ENCODE measurements at places on chromosomes 7 and 10.

- no peak for DNase-seq
Observed at GRCh38 chr10:124403548-124403947, 15.2 kb downstream of the OAT start.

- no peak for DNase-seq
Observed at GRCh38 chr10:37436357-37436756, 311.0 kb downstream of the ANKRD30A start.

GRCh38 chr10:30442019-30442606 is 8.1 kb downstream of the MAP3K8 start:
- no peak for DNase-seq

DNA sequence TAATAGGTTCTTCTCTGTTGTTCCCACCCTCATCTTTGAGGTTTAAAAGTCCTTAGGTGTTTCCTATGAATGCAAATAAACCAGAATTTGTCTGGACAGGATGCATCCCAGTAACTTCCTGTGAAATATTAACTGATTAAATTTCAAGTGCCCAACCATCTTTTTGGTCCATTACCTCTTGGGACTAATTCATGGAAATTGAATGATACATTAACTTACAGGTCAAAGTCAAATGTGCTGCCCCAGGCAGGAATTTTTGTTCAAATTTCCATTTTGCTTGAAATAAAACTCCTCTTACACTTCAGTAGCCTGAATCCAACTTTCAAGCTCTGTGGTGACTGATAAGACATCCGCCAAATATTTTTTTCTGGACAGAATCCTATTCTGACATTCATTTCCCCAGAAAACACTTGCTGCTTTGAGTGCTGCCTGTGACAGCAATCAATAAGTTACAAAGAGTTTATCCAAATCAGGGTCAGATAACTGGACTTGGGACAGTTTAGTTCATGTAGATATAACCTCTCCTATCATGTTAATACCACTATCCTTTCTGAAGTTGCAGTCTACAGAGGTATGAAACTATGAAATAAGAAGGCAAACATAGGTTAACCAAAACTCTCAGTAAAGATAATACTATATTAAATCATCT is 383.5 kb downstream of the POM121L12 start:
- DNase-seq = no peak

- DNase-seq = no peak
Observed at GRCh38 chr7:73669858-73670385, 2.3 kb downstream of the VPS37D start.

DNA sequence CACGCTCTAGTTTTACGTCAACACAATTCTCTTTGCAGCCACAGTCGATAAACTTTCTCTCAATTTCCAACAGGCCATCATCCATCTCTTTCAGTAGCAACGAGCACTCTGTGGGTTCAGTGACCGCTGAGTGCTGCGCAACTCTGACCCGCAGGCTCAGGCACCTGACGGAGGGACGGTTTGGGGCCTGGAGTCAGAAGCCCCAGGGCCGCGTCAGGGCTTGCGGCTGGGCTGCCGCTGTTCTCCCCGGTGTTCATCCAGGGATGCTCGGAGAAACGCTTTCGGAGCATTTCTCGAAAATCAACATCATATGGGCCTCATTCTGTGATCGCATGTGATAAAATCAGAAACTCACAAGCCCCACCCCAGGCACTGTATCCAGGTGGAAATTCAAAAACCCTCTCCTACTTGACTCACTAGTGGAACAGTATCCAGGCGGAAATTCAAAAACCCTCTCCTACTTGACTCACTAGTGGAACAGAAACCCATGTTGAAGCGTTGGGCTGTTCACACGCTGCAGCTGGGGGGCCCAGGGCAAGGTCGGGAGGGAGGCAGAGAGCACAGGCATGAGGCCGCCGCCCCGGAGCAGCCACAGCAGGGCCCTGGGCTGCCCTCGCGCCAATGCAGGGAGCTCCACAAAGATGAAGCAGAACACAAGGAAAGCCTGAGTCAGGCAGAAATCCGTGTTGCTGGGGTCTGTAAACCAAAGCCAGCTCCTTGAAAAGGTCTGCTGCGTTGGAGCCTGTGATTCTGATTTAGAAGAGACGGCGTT is 73.3 kb upstream of the NKX6-2 start:
- no peak for DNase-seq

- DNase-seq = no peak
Observed at GRCh38 chr7:1231214-1232102, 1.2 kb upstream of the UNCX start.

DNA sequence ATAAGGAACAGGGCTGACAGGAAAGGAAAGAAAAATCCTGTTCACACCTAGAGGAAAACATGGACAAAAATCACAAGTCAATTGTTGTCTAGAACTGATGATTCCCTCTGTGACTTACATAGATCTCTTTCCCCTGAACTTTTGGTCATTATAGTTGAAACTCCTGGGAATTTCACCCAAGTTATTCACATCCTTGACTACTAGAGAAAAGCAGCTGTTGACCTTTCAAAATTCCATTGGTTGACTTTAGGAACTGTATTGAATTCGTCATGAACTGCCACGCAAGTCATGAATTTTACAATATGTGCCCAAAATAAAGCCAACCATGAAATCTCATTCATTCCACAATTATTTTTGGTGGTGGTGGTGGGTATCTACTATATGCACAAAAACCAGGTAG is 104.3 kb downstream of the UBE2H start:
- no peak for DNase-seq

GRCh38 chr7:1611708-1612241 is 41.9 kb upstream of the PSMG3 start:
- no peak for DNase-seq

- no peak for DNase-seq
Observed at GRCh38 chr7:50849991-50850390, 67.3 kb upstream of the GRB10 start.

DNA sequence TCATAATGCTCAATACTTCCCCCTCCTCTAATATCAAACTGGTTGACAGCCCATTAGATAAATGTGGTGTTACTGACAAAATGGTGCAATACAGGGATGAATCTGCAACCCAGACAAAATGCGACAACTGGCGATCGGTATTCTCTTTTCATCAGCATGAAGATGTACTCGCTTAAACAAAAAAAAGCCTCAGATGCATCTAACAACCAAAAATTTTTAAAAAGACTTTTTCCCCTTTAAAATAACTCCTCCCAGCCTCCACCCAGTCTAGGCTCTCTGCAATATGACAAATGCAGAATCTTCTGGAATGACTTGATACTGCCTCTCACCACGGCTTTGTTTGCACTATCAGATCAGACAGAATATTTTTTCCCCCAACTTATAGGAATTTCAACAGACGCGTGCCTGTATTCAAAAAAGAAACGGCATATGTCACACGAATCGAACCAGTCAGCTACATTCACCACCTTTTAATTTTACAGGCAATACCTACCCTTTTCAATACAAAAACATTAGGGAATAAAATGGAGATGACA is 1.2 kb downstream of the YWHAG start:
- no peak for DNase-seq

- DNase-seq = no peak
Observed at GRCh38 chr7:156376317-156376716, 264.3 kb upstream of the RNF32 start.

GRCh38 chr7:24914465-24914859 is 65.5 kb downstream of the OSBPL3 start:
- no peak for DNase-seq

- no peak for DNase-seq
Observed at GRCh38 chr10:82498976-82499375, 624.0 kb downstream of the NRG3 start.

DNA sequence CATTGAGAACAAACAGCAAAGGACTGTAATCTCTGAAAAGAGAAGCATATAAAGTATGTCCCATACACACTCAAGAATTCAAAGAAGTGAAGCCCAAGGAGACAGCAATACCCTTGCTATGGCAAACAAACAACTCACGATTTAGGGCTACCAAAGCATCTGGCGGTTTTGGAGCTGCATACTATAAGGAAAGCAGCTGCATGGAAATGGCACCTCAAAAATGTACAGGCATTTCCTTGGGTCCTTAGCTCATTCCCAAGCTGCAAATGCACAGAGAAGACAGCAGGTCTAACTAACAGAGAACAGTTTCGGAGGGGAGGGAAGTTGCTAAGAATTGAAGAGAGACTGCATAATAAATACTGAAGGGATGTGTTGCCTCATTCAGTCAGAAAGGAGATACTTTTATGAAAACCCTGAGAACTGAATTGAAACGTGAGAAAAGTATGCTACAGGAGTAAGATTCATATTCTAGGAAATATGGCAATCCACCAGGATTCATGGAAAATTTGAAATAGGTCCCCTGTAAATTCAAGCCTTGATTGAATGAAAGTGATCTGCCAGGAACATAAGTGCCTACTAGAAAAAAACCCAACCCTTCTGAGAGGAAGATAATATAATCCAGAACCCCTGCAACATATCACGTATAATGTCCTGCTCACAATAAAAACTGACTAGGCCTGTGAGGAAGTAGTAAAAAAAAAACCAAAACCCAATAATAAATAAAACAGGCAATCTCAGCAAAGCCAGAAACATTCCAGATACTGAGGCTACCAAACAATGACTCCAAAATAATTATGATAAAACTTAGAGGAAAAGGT is 36.4 kb downstream of the CUBN start:
- DNase-seq = no peak

DNA sequence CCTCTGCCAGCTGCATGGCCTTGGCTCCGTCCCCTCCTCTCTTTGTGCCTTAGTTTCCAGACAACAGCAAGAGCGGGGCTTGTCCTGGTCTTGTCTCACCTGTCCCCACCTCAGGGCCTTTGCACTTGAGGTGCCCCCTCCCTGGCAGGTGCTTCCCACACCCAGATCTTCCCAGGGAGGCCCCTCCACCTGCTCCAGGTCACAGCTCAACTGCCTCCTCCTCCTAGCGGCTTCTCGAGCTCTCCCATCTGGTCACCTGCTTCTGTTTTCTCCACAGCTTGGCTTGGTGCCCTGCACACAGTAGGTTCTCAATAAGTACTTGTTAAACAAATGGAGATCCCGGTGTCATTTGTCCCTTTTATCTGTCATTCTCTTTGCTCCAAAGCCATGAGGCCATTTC is 64.3 kb upstream of the ZNF716 start:
- no peak for DNase-seq

GRCh38 chr7:75830978-75831377 is 17.4 kb upstream of the CCL24 start:
- no peak for DNase-seq

DNA sequence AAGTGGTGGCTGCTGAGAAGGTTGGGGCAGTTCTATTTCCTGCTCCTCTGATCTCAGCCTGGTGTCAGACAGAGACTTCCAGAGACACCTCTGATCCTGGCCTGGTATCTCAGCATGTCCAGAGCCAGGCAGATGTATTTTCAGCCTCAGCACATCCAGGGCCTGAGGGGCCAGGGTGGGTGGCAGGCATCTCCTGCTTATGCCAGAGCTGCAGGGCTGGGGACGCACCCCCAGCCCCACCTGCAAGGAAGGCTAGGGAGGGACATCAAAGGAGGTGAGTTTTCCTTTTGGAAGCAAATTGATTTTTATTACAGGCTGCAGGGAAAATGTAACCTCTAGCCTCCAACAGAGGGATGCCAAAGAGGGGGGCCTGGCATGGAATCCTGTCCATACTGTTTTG is 36.7 kb downstream of the CFAP46 start:
- no peak for DNase-seq

DNA sequence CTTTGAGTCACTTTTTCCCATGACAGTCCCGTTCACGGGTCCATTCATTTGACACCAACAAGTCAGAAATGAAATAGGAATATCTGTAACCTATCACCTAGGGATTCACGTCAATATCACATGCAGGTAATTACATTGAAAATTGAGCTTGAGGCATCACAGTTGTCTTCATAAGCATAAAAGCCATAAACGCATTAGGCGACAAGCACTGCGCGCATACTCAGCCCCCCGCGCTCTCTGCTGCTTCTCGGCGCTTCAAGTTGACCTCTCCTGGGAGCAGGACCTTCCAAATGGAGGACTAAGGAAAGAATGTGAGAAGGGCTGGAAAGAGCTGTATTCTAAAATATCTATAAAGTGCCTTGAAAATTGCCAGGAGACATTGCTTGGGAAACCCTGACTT is 130.5 kb upstream of the TNS3 start:
- no peak for DNase-seq

- no peak for DNase-seq
Observed at GRCh38 chr7:96495751-96496216, 173.9 kb upstream of the SLC25A13 start.

- DNase-seq = no peak
Observed at GRCh38 chr10:132471484-132471883, 66.1 kb upstream of the INPP5A start.

GRCh38 chr10:127911218-127911866 is 4.4 kb downstream of the PTPRE start:
- no peak for DNase-seq
